Nucleus accumbens (tissue), 56 donors: ENCODE measurements at places on chromosomes 4 and X.

GRCh38 chrX:106249706-106250379, 81.7 kb downstream of the PWWP3B start:
- DNase-seq: no peak

DNA sequence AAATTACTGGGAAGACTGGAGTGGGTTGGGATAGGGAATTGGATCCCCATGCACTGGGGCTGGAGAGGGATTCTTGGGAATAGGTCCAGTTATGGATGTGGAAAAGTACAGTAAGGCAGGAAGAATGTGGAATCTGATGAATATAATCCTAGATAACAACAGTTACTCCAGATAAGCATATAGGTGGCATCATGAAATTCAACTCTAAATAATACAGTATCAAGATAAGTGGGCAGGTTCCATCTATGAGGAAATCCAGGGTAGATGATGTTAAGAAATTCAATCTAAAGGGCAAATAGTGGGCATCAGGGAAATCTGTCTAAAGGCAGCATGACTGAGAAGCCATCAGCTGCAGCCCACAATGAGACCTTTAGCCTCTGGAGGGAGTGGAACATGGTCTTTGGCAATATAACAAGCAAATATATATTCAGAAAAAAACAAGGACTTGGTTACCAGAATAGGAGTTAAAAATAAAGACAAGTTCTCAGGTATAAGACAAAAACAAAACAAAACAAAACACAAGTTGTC, 1.2 kb downstream of the DTHD1 start:
- DNase-seq: no peak

- DNase-seq: no peak
Measured at GRCh38 chr4:38678078-38678477, 14.1 kb downstream of the KLF3 start.

DNA sequence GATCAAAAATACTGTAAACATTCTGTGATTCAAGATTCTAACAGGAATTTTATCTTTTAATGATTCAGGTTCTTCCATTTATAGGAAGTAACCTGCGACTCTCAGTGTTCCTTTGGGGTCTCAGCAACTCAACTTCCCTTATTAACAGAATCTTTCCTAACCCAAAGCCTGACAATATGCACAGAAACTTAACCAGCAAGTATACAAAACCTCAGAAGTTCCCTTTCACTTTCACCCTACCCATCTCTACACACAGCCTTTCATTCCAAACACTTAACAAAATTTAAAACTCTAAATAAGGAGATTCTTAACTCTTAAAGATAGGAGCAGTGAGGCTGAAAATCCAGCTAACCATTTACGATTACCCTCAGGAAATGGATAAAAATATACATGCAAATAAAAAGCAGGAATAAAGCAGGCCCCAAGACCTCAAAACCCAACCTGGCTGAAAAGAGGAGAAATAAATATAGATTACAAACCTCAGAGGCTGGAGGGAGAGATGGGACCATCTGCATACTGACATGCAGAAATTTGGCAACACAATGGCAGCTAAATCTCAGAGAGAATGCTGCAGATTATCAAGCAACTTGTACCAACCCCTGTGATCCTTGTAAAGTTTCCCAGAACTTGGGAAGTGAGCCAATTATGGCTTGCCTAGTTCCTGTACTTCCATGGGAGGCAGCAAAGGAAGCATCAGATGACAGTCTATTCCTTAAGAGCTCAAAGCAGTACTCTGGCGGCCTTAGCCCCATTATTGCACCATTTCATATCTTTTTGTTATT, 101.0 kb downstream of the ATP11C start:
- DNase-seq: no peak

GRCh38 chr4:125084608-125085007, 230.1 kb upstream of the FAT4 start:
- no peak for DNase-seq

- DNase-seq: no peak
Measured at GRCh38 chr4:183394166-183394951, 50.1 kb upstream of the CDKN2AIP start.
